ENCODE measurements at places on chromosomes 11 and 22.

DNA sequence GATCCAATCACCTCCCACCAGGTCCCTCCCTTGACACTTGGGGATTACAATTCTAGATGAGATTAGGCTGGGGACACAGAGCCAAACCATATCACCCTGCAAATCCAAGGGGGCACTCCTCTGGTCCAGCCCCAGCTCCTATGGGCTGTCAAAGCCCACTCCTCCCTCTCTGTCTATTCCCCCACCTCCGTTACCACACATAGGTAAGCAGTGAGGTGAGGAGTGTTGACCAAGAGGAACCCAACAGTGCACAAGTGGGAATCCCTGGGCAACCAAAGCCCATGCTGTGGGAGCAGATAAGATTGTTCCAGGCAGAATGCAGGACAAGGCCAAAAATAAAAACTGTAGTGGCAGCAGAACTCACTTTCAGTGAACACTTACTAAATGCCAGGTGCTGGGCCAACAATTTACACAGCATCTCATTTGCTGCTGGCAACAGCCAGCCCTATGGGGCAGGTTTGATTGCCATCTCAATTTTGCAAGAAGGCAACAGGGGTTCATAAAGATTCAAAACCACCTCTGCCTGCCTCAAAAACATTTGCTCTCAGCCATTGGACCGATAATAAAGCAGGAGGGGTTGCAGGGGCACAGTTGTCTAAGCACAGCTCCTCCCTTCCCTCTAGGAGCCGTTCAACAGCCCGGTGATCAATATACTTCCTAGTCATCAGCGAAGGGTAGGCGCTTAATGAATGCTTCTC is 8.9 kb downstream of the SDF2L1 start:
- DNase-seq, result no peak

DNA sequence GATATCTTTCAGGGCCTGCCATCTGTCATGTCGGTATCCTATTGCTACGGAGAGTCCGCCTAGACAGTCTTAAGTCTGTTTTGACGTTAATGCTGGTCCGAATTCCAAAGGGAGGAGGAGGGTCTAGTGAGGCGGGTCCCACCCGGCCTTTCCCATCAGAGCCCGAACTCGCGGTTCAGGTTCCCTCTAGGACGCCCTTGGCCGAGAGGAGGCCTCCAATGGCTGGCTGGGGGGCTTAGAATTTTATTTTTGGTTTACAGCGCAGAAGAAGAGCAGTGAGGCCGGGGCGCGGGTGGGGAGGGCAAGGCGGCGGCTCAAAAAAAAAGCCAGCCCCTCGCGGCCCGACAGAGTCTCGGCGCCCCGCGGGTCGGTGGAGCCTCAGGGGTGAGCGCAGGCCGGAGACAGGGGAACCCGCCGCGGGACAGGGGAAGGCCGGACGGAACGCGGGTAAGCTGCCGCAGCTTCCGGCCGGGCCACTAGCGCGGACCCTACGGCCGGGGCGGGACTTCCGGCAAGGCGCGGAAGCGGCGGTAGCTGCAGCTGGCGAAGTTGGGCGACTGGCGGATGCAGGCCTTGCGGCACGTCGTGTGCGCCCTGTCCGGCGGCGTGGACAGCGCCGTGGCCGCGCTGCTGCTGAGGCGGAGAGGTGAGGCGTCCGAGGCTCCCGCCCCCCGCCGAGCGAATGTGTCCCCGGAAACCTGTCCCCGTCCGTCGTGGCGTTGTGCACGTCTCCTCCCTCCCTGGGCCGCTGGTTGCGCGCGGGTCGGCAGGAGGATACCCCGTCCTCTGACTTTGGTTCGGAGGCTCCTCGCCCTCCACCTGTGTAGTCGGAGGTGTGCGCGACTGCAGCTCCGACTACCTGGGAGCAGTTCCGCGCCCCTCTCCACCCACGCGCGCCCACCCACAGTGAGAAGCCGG is at the start of gene TRMU:
Gene TRMU (plus strand): TSS at position 514 of the 918 bp plus-strand sequence. CDS start 51 bp downstream, at position 565.
- DNase-seq, result no peak

- no peak for DNase-seq
These were observed 547.6 kb downstream of the BUD13 start for GRCh38 chr11:116225236-116225635.

DNA sequence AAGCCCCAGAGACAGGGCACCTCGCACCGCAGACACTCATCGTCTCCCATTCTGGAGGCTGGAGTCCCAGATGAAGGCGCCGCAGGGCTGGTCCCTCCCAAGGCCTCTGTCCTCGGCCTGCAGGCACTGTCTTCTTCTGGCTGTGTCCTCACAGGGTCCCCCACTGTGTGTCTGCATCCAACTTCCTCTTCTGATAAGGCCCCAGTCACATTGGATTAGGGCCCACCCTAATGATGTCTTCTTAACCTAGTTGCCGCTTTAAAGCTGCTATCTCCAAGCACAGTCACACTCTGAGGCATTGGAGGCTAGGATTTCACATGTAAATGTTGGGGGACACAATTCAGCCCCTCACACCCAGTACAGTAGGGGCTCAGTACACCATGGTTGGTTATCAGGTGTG is 48.9 kb downstream of the DHCR7 start:
- no peak for DNase-seq

- no peak for DNase-seq
These were observed 119.2 kb downstream of the SPON1 start for GRCh38 chr11:14081581-14082231.

DNA sequence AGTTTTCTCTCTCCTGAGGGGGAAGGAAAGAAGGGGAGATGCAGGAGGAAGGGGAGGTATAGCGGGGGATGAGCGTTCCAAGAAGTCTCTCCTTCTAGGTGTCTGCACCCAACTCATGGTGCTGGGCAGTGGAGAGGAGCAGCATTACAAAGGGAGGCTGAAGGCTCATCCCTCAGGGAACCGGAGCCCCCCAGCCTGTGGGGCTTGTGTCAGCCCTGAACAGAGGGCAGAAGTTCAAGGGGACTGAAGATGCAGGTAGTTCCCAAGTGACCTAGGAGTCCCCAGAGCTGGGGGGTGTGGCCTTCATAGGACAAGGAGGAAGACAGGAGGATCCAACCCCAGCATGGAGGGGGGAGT is 1.8 kb downstream of the C11orf68 start:
- DNase-seq, result no peak

- DNase-seq, result no peak
These were observed 555.3 kb downstream of the MIAT start for GRCh38 chr22:27212617-27213177.

DNA sequence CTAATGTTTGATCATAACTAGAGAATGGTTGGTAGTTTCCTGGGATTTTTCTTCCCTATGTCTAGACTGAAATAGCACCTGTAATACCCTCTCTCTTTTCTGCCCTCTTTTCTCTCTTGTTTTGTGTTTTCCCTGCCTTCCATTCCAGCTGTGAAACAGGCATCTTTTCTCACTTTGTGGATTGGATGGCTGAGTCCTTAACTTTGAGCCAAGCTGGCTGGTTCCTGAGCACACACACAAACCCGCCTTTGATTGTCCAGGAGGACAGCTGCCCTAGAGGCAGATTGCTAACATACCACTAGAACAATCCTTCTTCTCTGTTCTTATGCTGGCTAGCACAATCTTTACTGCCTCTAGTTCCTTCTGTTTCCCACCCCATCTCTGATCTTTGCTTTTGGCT is 17.7 kb downstream of the CTNND1 start:
- no peak for DNase-seq

DNA sequence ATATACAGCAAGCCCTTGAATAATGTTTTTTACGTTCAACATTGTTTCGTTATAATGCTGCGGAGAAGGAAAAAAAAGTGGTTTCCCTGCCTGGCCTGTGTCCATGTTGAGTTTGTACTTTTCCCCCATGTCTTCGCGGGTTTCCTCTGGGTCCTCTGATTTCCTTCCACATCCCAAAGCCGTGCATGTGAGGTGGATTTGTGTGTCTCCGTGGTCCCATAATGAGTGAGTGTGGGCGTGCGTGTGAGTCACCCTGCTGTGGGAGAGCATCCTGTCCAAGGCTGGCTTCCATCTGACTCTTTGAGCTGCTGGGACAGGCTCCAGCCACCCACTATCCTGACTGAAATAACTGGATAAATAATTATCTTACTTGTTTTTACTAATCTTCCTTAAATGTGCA is 29.6 kb upstream of the SNX19 start:
- no peak for DNase-seq

DNA sequence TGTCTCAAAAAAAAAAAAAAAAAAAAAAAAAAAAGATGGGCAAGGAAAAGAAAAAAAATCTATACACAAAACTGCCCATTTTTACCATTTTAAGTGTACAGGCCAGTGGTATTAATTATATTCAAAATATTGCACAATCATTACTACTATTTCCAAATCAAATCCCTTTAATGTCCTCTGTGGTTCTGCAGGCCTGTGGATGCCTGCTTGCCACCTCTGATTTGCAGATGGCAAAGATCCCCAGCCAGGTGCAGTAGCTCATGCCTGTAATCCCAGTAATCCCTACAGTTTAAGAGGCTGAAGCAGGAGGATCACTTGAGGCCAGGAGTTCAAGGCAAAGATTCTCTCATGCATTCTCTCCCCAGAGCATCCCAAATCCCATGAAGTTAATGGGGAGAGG is 20.2 kb downstream of the RFPL1 start:
- no peak for DNase-seq

GRCh38 chr11:17876827-17877226 is 136.0 kb downstream of the SERGEF start:
- no peak for DNase-seq

DNA sequence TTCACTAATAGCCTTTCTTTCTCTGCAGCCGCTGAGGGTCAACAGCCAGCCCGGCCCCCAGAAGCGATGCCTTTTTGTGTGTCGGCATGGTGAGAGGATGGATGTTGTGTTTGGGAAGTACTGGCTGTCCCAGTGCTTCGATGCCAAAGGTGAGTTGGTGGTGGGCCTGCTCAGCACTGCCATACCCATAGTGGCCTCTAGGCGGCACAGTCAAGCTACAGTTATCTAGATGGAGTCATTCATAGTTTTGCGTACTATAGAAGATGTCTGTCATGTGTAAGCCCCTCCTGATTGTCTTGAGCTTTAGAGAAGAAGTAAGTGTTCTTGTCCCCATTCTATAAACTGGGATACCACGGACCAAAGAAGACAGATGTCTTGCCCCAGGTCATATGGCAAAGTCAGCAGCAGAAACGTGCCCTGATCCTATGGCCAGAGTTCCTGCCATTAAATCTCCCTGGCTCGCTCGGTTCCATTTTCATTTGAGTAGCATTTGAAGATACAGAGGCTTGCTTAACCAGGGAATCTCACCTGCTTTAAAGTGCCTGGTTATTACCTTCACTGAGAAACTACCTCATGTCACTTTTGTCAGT is 42.1 kb upstream of the CRTAM start:
- DNase-seq, result no peak

DNA sequence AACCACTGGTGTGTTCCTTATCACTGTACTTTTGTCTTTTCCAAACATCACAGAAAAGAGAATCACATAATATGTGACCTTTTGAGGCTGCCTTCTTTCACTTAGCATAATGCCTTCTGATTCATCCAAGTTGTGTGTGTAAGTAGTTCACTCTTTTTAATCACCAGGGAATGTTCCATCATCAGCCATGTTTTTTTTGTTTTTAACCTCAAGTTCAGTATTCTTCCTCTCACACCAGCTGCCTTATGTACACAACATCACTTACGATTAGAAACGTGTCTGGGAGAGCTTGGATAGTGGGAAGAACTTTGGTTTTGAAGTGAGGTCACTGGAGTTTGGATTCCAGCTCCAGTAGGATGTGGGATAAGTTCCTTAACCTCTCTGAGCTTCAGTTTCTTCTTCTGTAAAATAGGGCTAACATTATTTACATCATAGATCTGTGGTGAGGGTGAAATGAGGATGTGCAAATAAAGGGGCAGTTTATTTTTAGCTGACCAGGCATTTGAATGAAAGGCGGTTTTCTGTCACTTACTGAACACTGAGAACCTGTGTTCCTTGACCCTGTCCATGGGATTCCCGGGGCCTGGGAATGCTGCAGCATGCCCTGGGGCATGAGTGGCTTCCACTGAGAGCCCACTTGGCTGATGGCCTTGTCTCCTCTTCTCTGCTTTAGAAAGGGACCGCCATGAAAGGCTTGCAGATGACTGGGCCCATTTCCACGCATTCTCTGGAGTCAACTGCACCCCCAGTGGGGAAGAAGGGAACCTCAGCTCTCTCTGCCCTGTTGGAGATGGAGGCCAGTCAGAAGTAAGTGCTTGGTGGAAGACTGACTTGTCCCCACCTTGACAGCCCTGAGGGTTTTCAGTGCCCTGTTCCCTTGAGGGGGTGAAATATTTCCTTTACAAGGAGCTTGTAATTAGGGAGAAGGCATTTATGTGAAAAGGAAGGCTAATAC is 92.6 kb downstream of the DEPDC5 start:
- no peak for DNase-seq

DNA sequence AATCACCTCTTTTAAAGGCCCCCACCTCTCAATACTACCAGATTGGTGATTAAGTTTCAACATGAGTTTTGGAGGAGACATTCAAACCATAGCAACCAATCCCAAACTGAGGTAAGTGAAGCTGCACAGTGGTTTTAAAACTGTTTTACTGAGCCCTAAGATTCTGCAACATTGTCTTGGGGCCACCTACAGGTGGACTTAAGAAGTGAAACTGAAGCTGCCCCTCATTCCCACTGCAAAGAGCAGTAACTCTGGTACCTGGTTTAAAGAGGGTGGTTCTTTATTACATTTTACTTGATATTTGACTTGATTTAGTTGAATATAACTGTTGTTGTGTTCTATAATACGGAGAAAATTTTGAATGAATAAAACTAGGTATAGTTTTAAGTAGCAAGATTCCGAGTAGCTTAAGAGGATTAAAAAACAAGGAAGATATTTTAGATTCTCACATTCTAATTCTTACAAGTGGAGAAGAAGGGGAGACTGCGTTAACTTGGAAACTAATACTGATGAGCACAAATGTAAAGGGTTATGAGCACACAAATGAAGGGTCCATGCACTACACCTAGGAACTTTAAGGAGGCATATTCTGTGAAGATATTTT is 26.7 kb downstream of the SYT9 start:
- DNase-seq, result no peak

GRCh38 chr11:43689167-43689566 is 8.6 kb downstream of the HSD17B12 start:
- no peak for DNase-seq

GRCh38 chr11:31529701-31530100 is 20.1 kb downstream of the ELP4 start:
- DNase-seq, result no peak

Data from cerebellar nuclear complex (tissue), 1 donor.